ENCODE measurements at places on chromosomes 6 and 20.
A peak's percentile ranks its signal among the peaks of the same experiment; 100 is the strongest.

DNA sequence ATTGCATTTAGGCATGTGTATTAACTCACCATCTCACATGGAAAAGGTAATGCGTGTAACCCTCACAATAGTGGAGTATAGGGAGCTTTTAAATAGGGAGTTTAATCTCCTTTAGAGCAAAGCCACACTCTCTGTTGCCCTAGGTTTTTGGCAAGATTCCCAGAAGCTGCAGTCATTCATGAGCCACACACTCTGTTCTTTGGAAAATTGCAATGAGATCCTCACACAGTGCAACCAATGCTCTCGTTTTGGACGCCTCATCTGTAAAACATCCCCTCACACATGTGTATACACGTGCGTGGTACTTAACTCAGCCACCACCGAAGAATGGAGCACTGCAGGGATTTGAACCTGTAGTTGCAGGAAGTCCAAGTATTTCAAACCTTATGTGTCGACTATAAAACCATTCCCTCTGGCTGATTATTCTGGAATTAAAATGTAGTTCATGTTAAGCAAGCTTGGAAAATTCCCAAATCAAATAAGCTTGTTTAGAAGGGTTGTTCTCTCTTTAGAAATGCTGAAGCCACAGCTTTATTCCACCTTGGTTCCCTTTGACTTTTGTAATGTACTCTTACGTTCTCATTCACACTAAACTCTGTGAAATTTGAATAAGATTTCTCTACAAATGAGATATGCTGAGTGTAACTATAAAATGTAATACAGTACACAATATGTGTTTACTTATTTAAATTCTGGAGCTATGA lies 489.8 kb upstream of the MANEA start:
- no peak for DNase-seq

DNA sequence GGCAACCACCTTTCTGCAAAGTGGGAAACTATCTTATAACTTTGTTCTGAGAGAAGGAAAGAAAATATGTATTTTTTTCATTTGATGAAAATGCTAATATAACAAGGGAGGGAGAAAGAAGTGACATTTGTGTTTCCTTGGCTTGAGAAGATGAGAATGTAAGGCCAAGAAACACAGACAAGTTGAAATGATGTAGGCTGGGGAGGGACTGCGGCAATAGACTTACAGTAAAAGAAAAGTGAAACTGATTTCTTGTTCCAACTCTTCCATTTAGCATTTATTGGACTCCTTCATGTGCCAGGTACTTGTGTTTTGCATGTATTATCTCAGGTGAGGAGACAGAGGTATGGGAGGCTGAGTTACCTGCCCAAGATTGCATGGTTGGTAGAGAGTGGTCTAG lies 130.9 kb downstream of the CARMIL1 start:
- DNase-seq: no peak

- DNase-seq: peak; percentile 60
Measured at GRCh38 chr6:168534265-168534664, 93.3 kb downstream of the SMOC2 start.

GRCh38 chr6:110419028-110419739 lies 3.8 kb upstream of the DDO start:
- DNase-seq: no peak

GRCh38 chr6:121498481-121499276 lies 63.2 kb downstream of the GJA1 start:
- no peak for DNase-seq

DNA sequence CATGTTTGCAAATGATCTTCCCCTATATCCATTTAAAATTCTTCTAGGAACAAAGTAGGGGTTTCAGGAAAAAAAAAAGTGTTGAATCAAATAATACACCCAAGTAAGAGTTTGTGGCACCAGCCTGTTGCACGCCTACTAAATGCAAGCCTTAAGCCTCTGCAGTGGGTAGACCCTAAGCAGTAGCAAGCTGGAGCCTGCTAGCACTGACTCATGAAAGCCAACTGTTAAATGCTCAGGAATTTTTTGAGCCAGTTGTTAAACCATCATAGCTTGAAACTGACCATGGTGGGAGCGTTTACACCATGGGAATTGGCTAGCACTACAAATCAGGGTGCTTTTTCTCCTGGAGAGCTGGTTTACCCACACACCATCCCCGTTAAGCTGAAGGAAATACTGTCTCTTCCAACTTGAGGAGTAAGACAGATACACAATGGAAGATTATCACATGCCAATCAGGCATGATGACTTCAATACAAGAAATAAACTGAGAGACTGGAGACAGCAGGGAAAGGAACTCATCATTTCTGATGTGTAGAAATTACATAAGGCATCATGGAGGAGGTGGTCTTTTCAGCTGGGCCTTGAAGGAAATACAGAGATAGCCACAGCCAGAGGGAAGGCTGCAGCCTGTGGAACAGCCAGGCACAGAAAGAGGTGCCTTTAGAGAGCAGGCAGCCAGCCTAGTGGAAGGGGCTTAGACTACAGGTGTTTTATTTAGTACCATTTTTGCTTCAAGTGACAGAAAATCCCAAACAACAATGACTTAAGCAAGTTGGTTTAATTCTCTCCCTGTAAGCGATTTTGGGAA lies 110.8 kb downstream of the SNX5 start:
- DNase-seq: no peak

GRCh38 chr6:23696992-23697391 lies 429.0 kb upstream of the NRSN1 start:
- no peak for DNase-seq

DNA sequence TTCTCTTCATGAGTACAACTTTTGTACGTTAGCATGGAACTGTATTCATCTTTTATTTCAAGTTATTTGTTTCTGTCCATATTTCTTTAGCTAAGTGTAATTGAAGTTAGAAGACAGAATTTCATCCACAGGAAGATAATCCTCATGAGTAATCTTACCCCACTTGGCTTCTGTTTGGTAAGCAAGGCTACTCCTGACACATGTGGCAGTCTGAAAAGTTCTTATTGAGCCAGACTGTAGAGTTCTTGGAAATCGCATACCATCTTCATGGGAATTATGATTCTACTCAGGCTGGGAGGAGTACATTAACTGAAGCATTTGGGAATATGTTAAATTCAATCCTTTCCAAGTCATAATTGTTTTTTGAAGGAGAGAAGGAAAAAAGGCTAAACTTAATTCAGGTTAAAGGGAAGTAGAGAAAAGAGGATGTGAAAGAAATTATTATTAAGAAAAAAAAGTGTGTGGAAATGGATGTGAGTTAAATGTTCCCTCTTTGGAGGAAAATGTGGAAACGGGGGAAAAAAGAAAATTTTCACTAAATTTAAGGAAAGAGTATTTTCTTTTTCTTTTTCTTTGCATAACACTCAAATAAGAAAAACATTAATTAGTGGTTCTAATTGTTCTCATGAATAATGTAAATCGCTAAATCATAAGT lies 41.5 kb upstream of the TENT5A start:
- no peak for DNase-seq

DNA sequence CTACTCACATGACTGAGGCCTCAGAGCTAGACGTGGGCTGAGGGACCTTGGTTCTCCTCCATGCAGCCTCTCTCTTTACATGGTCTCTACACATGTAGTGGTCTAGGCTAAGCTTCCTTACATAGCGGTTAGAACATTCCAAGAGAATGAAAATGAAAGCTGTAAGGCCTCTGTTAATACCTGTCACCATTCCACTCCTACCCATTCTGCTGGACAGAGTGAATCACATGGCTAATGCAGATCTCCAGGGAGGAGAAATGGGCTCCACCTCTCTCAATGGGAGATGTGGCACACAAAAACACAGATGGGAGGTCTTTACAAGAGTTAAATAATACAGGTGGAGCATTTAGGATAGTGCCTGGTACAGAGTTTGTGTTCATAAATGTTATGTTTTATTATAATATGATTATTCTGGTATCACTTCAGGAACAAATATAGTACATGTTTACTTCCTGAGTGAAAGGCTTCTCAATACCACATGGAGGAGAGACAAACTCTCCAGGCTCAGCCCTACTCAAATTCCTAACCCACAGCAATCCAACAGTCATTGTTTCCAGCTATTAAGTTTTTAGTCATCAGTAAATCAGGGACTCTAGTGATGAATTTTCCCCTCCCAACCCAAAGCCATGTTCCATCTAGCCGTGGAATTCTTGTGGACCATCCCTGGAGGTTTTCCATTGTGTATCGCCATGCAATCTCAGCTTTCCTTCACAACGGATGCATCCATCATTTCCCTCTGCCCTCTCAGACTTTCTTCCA lies 57.9 kb downstream of the ISM1 start:
- DNase-seq: no peak

DNA sequence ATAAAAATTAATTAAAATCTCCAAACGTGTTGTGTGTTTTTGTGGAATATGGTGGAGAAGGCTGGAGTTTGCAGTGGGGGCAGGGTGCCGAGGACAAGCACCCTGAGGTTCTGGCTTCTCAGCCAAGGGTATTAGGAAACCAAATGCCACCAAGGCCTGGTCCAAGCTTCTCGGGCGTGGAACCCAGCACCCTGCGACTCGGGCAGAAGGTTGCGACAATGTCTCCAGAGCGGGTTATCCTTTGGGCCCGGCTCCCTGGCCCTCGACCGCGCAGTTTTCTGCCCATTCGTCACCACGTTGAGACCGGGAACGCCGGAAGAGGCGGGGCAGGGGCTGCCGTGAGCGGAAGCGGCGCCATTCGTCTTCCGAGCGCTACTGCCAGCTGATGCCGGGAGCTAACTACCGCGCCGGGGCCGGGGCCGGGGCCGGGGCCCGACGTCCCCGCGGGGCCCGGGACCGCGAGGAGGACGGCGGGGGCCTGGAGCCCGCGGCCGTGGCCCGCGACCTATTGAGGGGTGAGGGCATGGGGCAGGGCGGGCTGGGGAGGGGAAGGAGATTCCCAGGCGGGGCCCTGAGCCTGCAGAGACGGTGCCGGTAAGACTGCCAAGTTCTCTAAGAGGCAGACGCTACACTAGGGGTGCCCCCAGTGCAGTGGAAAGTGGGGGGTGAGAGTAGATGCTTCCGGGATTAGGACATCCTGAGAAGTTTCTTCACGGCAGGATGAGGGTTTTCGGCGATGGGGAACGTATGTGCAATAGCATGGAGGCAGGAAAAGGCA lies at the start of gene RRP36:
Gene RRP36, plus strand, starts transcription at position 354 of the 778 bp plus-strand sequence. Its CDS starts 32 bp downstream, at position 386.
- DNase-seq: peak; percentile 93

DNA sequence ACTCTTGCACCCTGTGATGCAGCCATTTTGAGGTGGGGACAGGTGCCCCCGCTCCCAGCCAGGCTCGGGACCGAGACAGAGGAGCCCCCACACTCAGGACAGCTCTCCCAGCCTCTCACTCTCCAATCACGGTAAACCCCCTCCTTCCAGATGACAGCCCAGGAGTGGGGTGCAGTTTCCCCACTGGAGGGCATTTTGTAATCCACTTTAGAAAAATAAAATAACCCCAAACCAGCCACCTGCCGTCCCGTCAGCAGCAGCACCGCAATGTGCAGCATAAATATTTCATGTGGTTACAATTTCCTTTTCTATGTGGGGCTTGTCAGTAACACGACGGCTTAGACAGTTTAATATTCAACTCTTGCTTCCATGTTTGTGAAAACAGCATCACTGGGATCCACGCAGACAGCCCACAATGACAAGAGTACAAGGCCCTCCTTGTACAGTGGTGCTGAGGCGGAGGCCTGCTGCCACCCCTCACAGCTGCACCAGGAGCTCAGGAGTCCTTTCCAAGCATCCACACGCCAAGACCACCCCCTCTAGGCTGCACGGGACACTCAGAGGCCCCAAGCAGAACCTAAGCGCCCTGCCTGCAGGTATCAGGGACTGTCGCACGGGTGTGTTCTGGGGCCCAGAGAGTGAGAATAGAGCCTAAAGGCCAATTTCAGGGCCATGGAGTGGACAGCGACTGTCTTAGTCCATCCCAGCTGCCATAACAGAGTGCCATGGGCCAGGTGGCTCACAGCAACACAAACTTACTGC lies 116.7 kb downstream of the JPH2 start:
- no peak for DNase-seq

GRCh38 chr6:23388086-23388783 lies 737.8 kb upstream of the NRSN1 start:
- DNase-seq: no peak

GRCh38 chr6:81806793-81807565 lies 54.5 kb upstream of the TENT5A start:
- DNase-seq: no peak

DNA sequence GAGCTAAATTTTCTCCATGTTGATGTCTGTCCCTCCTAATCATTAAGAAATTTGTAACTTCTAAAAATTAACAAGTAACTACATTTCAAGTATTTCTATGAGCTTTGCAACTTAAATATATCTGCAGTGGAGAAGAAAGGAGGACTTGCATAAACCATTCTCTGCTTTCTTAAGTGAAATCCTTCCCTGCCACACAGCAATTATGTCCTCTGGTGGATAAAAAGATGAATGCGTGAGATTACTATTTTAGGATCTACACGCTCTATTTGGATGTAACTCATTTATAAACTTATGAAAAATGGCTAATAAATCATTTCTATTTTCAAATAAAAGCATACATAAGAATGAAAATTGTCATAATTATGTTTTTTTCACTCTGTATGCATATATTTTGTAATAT lies 338.0 kb upstream of the PTCHD4 start:
- no peak for DNase-seq

GRCh38 chr6:156777577-156778453 lies 637 bp downstream of the ARID1B start:
- peak; percentile 89 for DNase-seq
